ENCODE measurements at places on chromosomes 11 and 22.
A peak's percentile ranks its signal among the peaks of the same experiment; 100 is the strongest.

DNA sequence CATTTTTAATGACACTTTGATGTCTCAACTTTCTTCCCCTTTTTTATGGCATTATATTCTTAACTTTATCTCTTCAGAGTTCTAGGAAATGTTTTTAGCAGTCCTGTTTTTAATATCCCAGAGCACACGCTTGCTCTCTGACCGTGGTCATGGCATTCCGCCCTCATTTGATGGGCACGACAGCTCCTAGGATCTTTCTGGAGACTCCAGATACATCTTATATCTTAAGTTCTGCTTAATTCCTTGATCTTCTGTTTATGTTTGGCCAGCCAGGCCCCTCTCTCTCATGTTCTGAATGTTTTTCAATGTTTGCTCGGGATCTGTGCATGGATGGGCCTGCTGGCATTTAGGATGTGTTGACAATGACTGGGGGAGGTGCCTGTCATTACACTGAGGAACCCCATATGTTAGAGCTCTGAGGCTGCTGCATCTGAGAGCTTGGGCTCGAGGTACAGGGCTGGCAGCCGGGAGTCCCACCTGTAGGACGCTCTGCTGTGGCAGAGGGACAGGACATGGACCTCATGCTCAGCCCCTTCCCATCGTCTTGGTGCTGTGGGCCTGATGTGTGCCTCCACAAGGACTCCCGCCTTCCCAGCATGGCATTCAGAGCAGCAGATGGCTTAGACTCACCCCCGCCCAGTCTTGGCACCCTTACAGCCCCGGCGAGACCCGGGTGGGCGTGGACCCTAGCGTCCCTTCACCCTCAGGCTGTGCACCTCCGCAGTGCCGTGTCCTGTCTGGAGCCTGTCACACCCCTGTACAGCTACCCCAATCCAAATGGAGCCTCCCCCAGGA lies 75.0 kb downstream of the CDKN1C start:
- no peak for DNase-seq

DNA sequence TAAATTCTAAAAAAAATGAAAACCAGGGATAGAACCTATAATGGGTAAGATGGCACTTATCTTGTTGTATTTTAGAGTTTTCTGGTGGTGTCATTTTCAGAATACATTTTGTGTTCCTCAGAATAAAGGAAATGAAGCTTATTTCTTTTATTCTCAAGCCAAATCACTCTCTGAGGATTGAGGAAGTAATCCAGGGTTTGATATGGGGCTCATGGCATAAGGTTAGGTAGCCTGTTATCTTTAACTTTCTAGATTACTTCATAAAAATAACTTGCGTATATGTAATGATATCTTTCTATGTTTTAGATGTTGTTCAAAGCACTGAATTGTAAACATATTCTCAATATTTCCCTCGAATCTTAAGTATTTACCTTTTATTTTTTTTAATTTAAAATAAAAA lies 33.5 kb downstream of the PDE3B start:
- no peak for DNase-seq

DNA sequence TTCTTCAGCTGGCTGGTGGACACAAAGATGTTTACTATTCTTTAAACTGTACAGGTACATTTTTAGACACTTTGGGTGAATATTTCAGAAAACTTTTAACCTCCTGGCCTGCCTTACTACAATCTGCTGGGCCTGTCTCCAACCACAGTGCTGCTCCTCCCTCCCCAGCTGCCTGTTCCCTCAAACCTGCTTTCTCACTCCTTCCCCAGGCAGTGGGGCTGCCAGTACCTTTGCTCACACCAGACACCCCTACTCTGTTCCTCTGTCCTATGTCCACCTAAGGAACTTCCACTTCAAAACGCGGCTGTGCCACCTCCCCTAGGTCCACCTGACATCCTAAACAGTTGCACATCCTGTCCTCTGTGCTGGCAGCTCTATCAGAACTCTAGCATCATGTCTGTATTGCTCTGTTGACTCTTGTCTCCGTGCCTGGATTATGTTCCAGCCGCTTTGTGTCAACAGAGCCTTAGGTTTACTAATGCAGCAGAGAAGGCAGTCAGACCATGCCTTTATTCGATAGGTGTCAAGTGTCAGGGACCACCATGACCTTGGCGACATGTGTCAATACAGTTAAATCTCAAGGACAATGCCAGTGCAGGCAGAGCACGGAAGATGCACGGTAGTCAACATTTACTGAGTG lies 13.4 kb downstream of the ZP1 start:
- no peak for DNase-seq

DNA sequence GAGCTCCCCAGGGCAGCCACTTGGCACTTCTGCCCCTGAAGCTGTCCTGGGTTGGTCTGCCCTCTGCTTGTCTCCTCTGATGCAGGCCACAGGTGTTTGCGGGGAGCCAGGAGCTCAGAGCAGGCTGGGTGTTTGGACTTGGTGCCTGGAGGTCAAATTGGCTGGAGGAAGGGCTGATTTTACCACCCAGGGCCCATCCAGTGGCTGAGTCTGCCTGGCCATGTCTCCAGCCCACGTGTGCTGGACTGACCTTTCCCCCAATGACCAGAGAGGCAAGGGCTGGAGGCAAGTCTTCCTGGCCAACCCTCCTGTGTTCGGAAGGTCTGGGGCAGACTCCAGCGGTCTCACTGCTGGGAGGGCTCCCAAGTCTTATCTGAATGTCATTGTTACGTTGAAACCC lies 84.0 kb downstream of the NECTIN1 start:
- no peak for DNase-seq

- peak; percentile 33 for DNase-seq
Observed at GRCh38 chr11:92295175-92296137, 70.8 kb downstream of the FAT3 start.
